Caki2 (cell line): ENCODE measurements at places on chromosomes 12 and 14. TPM values are rescaled to one million over a fixed set of nuclear protein-coding genes. Genes with fewer than 3 reads are reported as not detected.
A peak's percentile ranks its signal among the peaks of the same experiment; 100 is the strongest.

The GPRC5A gene
- 53.4 and 77.9 TPM in 2 replicates for total RNA-seq

The KERA gene
- total RNA-seq, result not detected in 2 replicates

The ZFYVE1 gene
- 2.7 and 2.8 TPM in 2 replicates for total RNA-seq

The KRT6C gene
- not detected in 2 replicates for total RNA-seq

The GRIN2B gene
- 0.38 and 1.5 TPM in 2 replicates for total RNA-seq

The NTF3 gene
- not detected in 2 replicates for total RNA-seq

The ANKRD9 gene
- total RNA-seq, result 14.1 and 27.5 TPM in 2 replicates

The ANG gene
- total RNA-seq, result 2.0 and 3.4 TPM in 2 replicates

The SLCO1B1 gene
- total RNA-seq, result not detected in 2 replicates

The CLBA1 gene
- total RNA-seq, result 4.2 and 9.7 TPM in 2 replicates

The KSR2 gene
- 0.14 and 0.29 TPM in 2 replicates for total RNA-seq

The FAM181A gene
- total RNA-seq, result not detected in 2 replicates

The TMEM253 gene
- total RNA-seq, result 0.20 TPM in 1 of 2 replicates, not detected in the other

DNA sequence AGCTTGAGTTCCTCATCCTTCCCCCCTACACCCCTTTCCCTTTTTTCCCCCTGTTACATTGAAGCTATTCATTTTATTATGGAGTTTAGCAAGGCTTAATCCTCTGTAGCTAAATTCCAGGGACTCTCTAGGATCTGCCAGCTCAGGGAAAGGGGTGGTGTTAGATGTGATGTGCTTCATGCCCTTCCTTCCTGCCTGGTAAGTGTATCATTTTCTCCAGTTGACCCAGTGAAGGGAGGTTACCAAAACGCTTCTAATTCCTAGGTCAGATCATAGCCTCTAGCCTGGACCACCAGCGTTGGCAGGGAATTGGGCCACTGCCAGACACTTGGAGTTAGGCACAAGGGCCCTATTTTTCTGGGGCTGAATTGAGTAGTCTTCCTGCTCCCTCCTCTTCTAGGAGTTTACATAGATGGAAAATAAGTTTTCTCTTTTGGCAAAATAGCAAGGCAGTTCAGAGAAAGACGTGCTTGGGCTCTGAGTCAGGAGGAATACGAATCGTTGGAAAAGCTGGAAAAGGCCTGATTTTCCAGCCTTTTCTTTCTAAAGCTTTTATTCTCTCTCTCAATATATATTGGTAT lies 88.3 kb downstream of the NPAS3 start:
- DNase-seq, result no peak

- DNase-seq, result no peak
Observed at GRCh38 chr12:28963554-28963953, 185.5 kb upstream of the FAR2 start.

- DNase-seq, result no peak
Observed at GRCh38 chr12:96587691-96588090, 98.3 kb downstream of the CFAP54 start.

GRCh38 chr14:74015963-74016362 lies 3.1 kb downstream of the ENTPD5 start:
- DNase-seq, result no peak

DNA sequence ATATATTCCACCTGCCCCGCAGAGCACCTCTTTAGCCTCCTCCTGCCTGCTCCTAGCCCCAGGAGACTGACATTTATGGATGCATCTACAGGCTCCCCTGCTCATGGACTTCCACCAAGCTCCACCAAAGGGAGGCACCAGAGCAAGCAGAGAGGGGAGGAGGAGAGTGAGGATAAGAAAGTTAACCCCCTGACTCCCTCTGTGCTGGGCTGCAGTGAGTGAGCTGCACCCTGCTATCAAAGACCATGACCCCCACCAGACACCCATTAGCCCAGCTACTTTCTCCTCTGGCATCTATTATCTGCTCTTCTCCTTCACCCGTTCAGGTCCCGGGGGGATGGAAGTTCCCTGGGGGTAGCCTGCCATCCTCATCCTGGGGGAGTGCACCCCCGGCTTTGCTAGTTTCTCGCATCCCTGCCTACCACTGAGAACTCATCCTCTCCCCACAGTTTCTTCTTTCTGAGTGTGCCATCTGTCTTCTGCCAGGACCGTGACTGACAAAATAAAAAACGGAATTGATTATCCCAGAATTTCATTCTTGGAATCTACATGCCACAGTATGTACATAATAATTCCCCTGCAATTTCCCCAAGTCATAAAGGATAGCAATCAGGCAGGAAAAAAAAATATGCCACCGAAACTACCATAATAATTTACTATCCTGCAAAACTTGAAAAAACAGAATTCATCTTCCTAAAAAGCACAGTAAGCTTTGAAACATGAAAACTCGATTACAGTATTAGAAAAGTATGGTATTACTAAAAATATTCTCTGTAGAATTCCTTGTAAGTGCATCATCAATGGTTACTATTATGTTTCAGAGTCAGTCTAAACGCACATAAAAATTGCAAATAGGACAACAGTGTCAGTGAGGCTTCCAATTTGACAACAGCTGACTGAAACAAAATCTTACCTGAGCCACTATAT lies 45.2 kb downstream of the FOXN3 start:
- DNase-seq, result no peak

GRCh38 chr14:37447883-37448391 lies 147.1 kb downstream of the FOXA1 start:
- DNase-seq, result no peak

DNA sequence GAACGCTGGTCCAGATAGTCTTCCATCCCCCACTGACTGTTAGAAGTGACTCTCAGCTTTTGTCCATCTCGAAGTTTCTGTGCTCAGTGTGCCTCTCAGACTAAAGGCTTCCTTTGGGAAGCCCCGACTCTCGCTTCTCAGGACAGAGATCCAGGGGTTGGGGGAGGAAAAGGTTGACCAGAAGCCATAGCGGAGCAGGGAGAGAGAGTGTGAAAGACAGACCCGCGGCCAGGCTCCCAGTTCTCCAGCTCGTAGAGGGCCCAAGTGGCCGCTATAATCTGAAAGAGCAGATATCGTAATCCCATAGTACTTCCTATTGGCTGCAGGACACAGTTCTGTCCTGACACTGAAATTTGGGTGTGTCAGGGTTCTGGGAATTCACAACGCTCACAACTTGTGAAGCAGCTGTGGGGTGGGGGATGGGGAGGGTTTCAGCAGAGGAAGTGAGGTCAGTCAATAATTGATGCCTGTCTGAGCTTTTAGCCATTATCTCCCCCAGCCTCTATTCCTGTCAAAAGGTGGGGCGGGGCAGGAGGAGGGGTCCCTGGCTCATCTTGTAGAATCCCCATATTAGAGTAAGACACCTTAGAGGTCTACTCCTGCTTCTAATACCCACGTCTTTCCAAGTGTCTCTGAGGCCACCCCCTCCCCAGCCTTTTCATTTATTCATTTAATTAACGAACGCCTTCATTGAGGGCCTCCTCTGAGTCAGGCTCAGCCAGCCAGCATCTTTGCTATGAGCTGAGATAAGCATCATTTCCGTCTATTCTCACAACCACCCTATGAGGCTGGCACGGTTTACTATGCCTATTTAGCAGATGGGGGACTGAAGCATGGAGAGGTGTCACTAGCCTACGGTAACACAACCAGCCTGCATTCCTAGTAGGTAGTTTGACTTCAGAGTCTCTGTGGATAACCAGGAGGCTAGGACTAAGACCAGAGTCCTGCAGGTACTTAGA lies 1.6 kb upstream of the ACVRL1 start:
- no peak for DNase-seq

DNA sequence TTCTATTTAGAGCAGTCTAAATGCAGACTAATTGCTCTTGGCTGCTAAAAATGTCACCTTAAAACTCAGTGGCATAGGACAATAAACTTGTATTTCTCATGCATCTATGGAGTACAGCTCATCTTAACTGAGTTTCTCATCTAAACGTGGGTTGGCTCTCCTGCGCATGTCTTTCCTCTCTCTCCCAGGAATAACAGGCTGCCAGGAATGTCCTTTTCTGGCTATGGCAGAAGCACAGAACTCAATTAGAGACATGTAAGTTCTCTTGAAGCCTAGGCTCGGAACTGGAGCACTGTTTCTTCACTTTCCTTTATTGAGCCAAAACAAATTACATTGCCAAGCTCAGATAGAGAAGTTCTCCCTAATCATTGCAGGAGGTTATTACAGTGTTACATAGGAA lies 722.3 kb upstream of the FLRT2 start:
- DNase-seq, result no peak

DNA sequence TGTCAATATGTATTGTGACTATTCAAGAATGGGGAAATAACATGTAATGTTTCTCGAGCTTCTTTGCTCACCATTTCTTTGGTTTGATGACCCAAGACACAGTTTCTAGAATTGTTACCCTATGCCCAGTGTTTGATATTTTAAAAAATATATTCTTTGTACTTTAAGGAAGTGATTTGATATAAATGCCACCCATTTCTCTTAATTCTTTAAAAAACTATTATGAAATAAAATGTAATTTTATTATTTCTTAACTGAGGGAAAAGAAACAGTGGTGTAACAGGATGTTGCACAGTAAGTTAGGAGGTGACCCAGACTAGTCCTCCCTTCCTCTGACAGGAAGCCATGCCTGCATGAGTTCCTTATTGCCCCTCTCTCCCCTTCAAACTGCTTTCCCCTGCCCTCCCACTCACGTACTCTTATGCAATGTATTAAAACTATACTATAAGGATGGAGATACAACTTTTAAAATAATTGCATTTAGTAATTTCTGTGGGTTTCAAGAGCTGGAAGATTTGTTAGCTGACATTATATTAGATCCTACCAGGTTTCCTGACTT lies 279.4 kb downstream of the TMTC2 start:
- no peak for DNase-seq

GRCh38 chr14:54676812-54677708 lies 110.1 kb downstream of the SAMD4A start:
- peak; percentile 72 for DNase-seq

DNA sequence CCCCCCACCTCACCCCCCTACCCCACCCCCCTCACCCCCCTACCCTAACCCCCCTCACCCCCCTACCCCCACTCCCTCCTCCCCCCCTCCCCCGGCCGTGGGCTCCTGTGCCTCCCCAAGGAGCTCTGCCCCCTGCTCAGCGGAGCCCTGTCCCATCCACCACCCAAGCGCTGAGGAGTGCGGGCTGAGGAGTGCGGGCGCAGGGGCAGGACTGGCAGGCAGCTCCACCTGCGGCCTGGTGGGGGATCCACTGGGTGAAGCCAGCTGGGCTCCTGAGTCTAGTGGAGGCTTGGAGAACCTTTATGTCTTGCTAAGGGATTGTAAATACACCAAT lies 2.3 kb upstream of the JPH4 start:
- DNase-seq, result no peak

DNA sequence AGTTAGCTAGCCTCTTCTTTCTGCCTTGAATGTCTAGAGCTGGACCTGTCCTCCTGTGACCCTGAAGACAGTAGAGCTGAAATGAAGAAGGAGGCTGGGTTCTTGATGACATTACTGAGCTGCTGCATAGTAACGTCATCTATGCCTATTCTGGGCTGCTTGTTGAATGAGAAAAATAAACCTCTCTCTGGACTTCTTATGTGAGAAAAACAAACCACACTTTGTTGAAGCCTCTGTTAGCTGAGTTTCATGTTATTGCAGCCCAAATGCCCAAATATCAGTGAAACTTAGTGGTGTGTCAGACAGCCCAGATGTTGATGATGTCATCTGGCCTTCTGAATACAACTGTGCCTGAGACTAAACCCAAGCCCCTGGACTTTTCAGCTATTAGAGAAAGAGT lies 67.0 kb upstream of the MAX start:
- no peak for DNase-seq

GRCh38 chr14:36067428-36068187 lies 108.9 kb downstream of the PTCSC3 start:
- DNase-seq, result no peak

DNA sequence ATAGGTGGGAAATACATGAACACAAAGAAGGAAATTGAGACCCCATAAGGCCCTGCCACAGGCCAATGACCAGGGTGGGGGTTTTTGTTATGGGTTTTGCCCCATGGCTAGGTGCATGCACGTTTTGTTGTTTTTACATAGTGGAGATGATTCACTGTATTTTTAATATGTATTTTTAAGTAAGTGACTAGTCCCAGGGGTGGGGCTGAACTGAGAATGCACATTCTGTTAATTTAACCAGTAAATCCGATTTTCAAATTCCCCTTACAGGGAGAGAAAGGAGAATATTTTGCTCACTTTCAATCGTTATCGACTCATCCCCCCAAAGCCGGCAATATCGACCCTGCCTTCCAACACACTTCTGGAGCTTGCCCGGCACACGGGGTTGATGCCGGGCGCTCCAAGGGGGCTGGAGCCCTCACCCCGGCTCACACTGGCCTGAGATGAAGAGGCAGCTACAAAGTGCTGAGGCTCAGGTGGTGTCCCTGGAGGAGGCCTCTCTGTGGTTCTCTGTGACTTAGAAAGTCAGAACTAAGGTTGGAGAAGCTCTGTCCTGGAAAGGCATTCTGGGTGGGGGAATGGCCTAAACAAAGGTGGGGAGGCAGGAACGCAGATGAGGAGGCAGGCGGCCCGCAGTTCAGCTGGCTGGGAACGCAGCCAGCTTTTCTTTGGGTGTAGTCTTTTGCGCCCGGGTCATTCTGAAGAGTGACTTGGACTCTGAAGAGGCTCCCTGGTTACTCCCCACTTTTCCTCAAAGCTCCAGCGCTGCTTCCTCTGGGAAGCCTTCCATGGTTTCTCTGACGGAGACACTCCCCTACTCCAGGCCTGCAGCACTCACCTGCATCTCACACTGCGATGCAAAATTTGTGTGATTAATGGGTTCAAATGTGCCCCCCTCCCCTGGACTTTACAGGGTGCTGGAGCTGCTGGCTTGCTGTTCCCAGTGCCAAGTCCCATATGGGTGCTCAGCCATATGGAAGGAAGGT lies 50.7 kb upstream of the DLK1 start:
- DNase-seq, result no peak

DNA sequence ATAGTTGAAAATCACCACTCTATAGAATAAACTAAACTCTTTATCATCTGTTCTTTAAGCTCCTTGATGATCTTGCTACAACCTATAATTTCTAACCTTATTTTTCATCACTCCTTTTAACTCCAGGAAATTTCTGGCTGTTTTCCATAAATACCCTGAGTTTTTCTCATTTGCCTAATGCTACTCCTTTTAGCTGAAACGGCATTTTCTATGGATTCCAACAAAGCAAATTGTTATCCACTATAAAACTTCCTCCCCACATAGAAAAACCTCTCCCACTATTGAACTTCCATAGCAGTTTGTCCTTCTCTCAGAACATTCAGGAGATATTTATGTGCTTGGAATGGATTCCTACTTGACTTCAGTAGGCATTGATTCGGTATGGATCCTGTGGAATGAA lies 122.8 kb downstream of the SLC41A2 start:
- DNase-seq, result no peak

- no peak for DNase-seq
Observed at GRCh38 chr12:107545737-107546353, 139.8 kb upstream of the PWP1 start.
